ENCODE measurements at places on chromosomes 5 and 9.

GRCh38 chr9:4864234-4864661, 71.5 kb downstream of the RCL1 start:
- no peak for DNase-seq

- DNase-seq = no peak
Observed at GRCh38 chr5:83911367-83911919, 190.8 kb upstream of the HAPLN1 start.

- DNase-seq = no peak
Observed at GRCh38 chr5:63483338-63483737, 478.9 kb downstream of the HTR1A start.

DNA sequence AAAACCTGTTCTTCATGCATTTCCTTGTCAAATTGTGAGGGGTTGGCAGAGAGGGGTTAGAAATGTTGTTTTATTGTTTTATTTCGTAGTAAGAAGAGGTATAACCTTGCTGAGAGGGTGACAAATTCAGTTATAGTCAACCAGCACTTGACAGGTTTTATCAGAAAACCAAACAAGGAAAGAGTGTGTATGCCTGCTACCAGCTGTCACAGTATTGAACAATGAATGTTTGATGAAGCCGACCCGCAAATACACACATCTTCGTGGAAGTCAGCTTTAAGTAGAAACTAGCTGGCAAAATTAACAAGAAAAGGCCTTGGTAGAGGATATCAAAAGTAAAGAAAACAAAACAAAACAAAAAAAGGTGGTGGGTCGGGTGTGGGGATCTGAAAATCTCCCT, 214.6 kb upstream of the TLE4 start:
- DNase-seq = no peak

- DNase-seq = no peak
Observed at GRCh38 chr5:154358516-154359220, 87.1 kb upstream of the SAP30L start.

DNA sequence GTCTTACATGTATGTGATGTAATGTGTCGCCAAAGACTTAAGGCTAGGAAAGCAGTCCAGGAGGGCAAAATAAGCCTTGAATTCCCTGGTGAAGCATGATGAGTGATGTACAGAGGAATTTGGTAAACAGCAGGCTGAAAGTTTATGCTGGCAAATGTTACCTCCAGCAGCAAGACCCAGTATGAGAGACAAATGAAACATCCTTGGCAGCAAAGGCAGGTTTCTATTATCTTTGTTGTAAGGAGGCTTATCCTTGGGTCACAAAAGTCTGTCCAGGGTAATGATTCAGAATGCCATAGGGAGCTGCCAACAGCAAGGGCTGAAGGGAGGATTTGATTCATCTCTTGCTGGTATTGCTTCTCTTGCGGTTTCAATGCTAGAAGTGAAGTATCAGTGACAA, 75.9 kb upstream of the HTR4 start:
- DNase-seq = no peak

DNA sequence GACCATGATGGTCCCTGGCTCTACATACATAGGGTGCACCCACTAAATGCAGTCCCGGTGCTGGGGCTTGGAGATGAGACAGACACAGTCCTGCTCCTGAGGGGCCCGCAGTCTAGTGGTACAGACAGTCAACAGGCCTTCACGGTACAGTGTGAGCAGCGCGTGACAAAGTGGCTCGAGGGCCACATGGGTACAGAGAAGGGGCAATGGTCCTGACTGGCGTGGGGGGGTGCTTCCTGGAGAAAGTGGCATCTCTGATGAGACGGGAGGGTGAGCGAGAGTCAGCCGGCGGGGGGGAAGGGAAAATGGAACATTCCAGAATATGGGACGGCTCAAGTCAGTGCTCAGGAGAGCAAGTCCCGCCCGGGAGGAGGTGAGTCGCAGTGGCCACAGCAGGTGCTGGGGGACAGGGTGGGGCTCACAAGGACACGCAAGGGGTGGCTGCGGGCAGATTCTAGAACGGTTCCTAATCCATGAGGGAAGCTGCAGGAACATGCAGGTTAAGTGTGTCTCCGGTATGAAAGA, 38.0 kb downstream of the WHRN start:
- peak; percentile 1 for DNase-seq

GRCh38 chr9:110099236-110100095, 108.5 kb downstream of the C9orf152 start:
- DNase-seq = no peak

GRCh38 chr5:114362197-114362976, 517 bp downstream of the KCNN2 start:
- DNase-seq = peak; percentile 3

DNA sequence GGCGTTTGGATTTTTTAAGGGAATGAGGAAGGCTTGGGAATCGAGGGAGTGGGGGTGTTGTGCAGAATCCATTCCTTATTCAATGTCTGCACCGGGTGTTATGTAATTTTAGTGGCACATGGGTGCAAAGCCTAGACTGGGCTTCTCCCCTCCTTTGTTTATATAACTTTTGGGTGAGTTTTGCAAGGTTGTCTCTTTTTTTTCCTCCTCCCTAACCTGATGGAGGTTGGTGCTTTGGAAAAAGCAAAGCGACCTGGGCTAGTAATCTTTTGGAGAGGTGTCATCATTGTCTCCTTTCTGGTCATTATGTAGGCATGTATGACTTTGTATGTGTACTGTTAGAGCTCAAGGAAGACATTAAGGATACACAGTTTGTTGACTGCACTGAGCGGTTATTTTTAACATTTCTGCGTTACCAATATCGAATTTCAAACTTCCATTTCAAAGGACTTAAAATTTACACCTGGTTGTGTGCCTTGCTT, 3.1 kb downstream of the SMARCA2 start:
- no peak for DNase-seq

GRCh38 chr5:122156724-122157325, 27.5 kb downstream of the ZNF474 start:
- no peak for DNase-seq

- DNase-seq = no peak
Observed at GRCh38 chr5:135241536-135241935, 157.5 kb downstream of the MACROH2A1 start.

- no peak for DNase-seq
Observed at GRCh38 chr9:113625486-113625885, 162.0 kb downstream of the RGS3 start.

GRCh38 chr5:154410786-154411185, 35.0 kb upstream of the SAP30L start:
- no peak for DNase-seq

DNA sequence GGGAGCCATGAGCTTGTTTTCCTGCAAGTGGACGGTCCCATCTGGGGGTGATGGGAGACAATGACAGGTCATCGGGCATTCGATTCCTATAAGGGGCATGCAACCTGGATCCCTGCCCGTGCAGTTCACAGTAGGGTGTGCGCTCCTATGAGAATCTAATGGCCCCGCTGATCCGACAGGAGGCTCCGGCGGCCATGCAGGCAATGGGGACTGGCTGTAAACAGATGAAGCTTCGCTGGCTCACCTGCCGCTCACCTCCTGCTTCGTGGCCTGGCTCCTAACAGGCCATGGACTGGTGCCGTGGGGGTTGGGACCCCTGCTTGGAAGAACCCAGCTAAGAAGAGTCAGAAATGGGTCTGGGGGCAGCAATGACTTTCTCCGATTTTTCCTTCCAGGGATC, 21.0 kb downstream of the PAEP start:
- no peak for DNase-seq

GRCh38 chr5:2989517-2989916, 238.0 kb upstream of the IRX2 start:
- no peak for DNase-seq
